Activated naive CD4-positive, alpha-beta T cell treated with anti-CD3 and anti-CD28 coated beads, Interleukin-2, amount 50 U/mL, for 16 hours (primary cell): ENCODE measurements at places on chromosomes 16 and 17.

- no peak for DNase-seq
Observed at GRCh38 chr17:40345161-40345993, 19.2 kb downstream of the GJD3 start.

GRCh38 chr16:34802396-34802795, 1343.0 kb downstream of the TP53TG3F start:
- no peak for DNase-seq

GRCh38 chr16:55570159-55570558, 3.7 kb downstream of the CAPNS2 start:
- DNase-seq: no peak

DNA sequence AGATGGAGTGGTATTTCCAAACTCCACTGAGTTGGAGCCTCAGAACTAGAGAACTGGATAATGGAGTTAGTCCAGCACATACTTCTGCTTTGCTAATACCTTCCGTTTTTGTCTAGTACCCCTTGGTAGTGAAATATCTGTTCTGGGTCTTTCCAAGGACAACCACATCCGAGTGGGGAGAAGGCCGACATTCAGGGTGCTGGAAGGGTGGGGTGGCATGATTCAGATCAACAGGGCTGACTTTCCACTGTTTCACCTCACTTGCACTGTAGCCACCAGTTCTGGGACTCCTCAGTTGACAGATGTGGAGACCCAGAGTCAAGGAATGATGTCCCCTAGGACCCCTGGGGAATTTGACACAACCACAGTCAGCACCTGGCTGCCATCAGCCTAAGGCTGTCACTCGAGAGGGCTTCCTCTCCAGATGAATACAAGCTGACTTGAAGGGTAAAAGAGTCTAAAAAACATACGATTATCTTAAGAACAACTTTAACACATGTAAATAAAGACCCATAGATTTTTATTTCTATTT, 84.8 kb upstream of the HNF1B start:
- no peak for DNase-seq

GRCh38 chr17:73998653-73999645, 204.5 kb upstream of the RPL38 start:
- peak; percentile 65 for DNase-seq

GRCh38 chr17:17186551-17187505, 19.3 kb downstream of the PLD6 start:
- no peak for DNase-seq

GRCh38 chr17:4583206-4583605, 1.1 kb upstream of the SMTNL2 start:
- no peak for DNase-seq

GRCh38 chr16:66275775-66276428, 90.6 kb upstream of the CDH5 start:
- DNase-seq: no peak

- DNase-seq: no peak
Observed at GRCh38 chr17:19978805-19979211, 1.2 kb upstream of the AKAP10 start.

DNA sequence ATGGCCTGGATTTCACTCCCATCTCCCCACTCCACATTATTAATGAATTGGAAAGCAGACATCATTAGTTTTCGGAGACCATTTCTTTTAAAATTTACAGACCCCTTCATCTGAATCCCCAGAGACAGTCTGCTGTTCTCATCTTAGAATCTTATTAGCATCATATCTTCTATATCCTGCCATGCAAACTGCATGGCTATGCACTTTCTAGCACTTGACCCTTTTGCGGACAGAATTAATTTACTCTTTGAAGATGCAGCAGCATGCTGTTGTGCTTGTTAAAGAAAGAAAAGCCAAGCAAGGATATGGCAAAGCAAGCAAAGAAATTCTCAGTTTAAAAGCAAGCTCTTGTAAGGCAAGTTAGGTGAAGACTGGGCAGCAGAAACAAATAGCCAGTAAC, 201.2 kb upstream of the PMFBP1 start:
- DNase-seq: no peak

DNA sequence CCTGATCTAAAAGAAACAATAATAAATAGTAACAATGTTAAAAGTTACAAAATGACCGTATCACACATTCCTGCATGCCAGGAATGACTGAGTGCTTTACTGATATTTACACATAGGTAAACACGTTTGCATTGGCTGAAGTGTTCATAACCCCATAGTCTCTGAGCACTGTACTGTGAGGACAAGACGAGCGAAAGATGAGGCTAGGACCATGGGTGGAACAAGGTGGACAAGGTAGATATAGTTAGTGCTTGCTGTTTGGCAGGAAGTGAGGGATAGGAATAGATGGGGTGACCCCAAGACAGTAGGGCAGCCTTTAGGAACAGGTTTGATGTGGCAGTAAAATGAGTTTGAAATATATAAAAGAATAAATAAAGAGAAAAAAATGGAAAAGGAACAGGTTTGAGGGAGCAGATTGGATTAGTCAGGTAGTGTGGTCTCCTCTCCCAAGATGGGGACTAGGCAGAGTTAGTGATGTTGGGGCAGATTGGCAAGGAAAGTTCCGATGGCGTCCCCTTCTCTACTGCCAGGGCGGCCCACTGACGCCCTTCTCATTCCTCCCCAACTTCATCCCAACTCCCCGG, 452 bp upstream of the E2F4 start:
- DNase-seq: no peak

GRCh38 chr17:57747221-57748017, 2.3 kb upstream of the CCDC182 start:
- no peak for DNase-seq

DNA sequence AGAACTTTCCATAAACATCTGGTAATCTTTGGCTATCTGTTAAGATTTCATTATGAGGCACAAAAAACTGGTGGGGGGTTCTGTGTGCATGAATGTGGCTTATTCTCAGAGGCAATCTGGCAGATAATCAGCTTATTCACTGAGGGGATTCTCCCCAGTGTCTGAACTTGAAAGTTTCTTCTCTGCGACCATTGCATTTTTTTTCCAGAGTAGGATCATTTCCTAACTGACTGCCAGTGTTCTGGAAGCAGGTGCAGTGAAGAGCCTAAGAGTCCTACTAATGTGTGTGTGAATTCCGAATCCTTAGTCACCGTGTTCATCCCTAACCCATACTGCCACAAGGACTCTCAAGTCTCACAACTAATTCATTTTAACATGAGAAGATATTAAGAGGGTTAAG, 64.9 kb upstream of the LRRC37A3 start:
- no peak for DNase-seq

DNA sequence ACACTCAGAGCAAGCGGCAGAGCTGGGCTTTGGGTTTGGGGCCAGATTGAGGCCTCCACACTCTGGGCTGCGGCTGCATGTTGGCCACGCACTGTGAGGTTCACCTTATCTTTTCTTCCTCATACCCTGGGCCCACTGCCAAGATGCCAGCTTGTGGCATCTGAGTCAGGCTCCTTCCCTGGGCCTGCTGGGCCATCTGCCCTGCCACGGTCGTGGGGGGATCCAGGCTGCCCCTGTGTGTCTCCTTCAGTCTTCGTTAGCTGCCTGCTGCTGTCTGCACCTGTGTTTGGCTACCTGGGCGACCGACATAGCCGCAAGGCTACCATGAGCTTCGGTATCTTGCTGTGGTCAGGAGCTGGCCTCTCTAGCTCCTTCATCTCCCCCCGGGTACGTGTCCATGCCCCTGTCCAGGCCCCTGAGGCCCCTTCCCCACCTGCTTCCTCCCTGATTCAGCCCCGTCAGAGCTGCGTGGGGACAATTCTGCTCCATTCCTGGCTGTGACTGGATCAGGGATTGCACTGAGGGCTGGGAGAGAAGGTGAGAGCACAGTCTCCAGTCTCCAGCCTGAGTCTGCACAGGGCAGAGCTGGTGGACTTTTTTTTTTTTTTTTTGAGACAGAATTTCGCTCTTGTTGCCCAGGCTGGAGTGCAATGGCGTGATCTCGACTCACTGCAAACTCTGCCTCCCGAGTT, 11.2 kb downstream of the SPNS3 start:
- no peak for DNase-seq

GRCh38 chr16:53849585-53849984, 145.6 kb downstream of the FTO start:
- no peak for DNase-seq

DNA sequence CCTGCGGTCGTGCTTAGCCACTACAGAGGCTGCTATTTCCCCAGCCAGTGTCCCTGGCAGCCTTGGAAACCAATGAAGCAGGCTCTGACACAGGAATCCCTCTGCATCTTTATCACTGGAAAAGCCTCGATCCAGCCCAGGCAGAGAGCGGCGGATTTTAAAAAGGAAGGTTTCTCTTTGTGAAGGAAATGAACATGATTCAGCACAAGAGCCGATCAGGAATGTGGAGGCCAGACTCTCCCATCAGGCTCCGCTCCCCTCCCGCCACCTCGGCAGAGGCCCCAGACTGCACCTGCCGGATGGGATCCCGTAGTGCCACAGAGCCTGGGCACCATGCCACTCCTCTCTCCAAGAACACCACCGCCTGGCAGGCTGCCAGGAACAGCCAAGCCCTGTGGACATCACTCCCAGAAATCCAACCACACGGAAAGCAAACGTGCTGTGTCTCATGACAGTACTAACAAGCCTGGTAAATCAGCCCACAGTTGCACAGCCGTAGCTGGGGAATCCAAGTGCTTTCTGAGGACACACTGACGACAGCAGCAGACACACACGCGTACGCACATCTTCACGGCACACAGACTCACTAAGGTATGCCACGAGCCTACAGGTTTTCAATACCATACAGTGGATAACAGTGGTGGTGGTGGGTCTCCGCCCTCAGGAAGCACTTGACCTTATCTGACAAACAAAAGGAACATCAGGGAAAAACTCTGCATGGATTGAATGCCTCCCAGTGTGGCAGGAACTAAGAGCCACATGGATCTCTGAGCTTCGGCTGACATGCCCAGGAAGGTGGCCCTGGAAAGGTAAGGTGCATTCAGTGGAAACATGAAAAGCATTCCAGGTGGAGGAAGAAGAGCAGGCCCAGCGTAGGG, 5.4 kb downstream of the LRRC75A start:
- no peak for DNase-seq

DNA sequence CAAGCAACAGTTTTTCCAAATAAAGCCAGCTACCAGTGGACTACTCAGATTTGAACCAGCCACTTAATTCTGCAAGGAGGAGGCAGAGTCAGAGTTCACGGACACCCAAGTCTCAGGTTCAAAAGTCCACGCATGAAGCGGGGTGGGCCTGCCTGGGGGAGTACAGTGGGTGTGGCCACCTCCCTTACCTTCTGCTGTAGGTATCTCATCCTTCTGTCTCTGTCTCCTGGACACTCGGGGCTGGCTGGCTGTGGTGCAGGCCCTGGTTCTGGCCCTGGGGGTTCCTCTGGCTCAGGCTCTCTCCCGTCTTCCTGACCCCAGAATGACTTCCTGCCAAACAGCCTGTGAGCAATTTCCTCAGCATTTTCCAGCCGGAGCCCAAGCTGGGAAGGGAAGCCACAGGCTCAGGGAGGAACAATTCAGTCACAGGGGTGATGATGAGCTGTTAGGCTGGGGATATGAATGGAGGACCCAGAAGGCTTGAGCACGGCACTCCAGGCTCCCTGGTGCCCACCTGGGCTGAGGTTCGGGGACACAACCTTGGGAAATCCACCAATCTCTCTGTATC, 101.9 kb downstream of the LITAF start:
- DNase-seq: no peak

- no peak for DNase-seq
Observed at GRCh38 chr17:73630531-73630930, 13.7 kb downstream of the SDK2 start.

- no peak for DNase-seq
Observed at GRCh38 chr17:80601146-80601545, 56.5 kb downstream of the RPTOR start.

DNA sequence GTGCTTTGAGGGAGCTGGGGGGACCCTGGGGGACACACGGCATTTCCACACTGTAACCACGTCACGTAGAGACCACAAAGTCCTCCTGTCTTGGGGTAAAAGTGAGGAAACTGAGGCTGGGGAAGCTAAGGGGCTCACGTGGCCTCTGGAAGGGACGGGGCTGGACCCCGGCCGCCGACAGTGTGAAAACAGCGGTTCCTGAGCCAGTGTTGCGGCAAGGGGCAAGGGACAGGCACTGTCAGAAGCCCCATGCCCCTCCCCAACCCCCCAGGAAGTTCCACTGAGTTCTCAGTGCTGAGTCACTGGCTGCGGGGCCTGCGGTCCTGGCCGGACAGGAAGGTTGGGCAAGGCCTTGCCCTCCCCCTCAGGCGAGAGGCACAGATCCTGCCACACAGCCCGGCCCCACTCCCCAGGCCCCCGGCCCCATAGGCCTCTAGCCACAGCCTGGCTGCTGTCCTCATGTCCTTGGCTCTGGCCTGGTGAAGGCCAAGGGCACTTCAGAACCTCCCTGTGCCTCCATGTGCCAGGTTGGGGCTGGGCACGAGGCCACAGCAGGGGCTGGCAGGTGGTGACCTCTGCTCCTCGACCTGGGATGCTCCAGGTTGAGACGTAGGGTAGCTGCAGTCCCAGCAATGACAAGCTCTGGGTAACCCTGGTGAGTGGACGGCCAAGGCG, 5.0 kb upstream of the CCDC57 start:
- no peak for DNase-seq

GRCh38 chr16:56708525-56709442, 21.1 kb upstream of the NUP93 start:
- DNase-seq: no peak

DNA sequence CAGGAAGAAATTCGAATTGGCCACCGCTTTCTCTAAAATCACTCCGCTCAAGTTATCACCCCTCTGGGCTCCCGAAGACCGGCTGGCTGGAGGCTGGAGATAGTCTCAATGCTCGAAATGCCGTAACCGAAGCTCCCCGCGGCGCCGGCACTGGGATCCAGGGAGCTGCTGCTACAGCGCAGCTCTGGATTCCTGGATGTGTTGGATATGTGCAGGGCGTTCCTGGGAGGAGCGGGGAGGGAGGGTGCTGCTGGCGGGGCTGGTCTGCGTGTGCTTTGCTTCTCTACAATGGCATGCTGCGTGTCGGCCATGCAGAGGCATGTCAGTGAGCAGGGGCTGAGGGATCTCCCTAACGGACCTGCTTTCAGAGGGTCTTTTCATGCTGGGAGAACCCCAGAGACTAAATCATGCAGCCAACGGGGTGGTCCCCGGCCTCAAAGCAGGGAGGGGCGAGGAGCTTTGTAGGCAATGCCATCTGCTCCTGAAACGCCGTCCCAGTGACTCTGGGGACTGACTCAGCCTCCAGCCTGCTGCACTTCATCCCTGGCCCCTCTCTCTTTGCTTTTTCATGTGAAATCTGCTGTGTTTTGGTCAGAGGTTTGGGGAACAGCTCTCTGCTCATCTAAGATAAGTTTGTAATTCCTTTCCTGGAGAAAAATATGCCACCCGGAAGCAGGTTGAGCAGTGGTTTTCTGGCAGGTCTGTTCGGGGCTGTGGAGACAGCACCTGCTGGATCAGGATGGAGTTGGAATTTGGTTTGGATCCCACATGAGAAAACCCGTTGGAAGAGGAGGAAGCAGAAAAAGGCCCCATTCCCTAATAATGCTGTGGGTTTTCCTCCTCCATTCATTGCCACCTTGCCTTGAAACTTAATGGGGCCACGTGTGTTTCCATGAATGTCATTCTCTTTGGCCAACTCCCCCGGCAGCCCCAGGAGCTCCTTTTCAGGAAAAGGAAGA, 311.4 kb downstream of the SEC14L1 start:
- no peak for DNase-seq

- DNase-seq: no peak
Observed at GRCh38 chr17:57425903-57426880, 169.9 kb downstream of the MSI2 start.
